NCI-H2227 treated with DMSO at 0.1 percent for 48 hours (cell line): ENCODE measurements at places on chromosomes 16 and 17.

GRCh38 chr16:15041271-15042004 is 14.4 kb downstream of the NTAN1 start:
- no peak for DNase-seq

- no peak for DNase-seq
These were observed 1.4 kb downstream of the TLCD1 start for GRCh38 chr17:28724500-28725165.

DNA sequence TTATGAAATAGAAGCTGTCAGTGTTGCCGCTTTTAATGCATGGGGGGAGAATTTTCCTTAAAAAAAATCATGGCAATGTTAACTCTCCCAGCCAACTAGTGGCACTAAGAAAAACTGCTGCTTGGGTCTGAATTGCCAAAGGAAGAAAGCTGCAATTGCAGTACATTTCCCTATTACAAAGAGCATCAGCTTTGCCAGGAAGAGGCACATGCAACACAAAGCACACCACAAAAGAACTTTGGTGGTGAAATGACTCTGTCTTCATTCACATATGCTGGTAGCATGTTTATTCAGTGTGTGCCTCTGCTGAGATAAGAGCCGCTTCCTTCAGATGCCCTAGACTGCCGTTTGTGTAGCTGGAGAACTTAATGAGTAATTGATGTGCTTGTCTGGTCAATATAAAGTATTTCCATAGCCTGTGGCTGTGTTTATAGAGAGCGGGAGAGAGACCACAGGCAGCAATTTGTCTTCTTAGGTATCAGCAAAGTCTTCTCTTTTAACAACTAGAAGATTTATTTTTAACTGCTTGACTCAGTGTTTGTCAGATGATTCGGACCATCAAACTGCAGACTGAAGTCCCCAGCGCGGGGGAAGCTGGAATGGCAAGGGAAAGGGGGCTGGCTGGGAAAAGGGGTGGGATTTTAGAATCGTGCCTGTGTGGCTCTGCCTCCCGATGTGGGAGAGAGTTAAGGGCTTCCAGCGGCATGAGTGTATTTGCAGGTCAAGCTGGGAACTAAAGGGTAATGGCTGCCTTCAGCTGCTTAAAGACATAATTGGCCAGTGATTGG is 115.1 kb downstream of the MRTFB start:
- peak; percentile 88 for DNase-seq

DNA sequence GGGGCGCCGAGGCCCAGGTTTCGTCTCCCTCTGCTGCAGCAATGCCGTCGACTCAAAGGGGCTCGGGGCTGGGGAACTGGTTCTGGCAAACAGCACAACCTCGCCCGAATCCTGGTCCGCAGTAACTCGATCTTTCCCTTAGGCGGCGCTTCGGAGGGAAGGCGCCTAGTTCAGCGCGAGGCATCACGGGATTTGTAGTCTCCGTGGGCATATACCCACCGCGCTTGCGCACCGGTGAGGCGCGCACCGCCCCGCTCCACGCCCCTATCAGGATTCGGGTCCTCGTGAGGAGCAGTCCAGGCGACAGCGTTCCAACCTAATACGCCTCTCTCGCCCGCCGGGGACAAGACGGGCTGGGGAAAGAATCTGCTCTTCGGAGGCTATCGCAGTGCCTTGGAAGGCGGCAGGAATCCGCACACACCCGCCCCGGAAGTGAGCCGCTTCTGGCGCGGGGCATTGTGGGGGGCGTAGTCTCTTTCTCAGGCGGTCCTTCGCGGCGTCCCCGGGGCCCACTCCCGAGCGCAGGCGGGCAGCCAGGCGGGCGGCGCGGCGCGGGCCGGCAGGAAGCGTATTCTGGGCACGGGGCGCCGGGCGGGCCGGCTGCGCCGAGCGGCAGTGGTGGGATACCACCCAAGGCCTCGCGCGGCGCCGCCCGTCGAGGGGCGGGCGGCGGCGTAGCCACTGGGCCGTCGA is at the start of gene THAP11:
TSS of gene THAP11 (plus strand) at position 505 of the 693 bp plus-strand sequence. CDS start 235 bp downstream, outside the sequence.
- DNase-seq, result peak; percentile 88

DNA sequence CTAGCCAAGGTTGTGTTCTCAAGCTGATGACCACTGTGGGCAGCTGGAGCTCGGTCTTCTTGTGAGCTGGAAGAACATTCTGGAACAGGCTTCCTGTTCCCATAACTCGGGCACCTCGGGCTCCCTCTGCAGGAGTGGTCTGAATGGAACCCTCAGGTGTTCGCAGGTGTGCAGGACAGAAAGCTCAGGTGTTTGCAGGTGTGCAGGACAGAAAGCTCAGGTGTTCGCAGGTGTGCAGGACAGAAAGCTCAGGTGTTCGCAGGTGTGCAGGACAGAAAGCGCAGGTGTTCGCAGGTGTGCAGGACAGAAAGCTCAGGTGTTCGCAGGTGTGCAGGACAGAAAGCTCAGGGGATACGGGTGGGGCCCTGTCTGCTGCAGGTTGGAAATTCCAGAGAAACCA is 109.0 kb upstream of the CACNG5 start:
- no peak for DNase-seq

GRCh38 chr17:8674344-8675305 is 44.1 kb upstream of the MYH10 start:
- no peak for DNase-seq

- DNase-seq, result no peak
These were observed 42.4 kb downstream of the IQCK start for GRCh38 chr16:19760356-19761060.

DNA sequence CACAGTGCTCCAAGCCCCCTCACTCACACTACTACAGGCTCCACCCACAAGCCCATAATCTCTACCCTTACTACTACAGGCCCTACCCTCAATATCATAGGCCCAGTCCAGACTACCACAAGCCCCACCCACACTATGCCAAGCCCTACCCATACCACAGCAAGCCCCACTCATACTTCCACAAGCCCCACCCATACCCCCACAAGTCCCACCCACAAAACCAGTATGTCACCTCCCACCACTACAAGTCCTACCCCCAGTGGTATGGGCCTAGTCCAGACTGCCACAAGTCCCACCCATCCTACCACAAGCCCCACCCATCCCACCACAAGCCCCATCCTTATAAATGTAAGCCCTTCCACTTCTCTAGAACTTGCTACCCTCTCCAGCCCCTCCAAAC is 13.8 kb downstream of the RIPOR1 start:
- DNase-seq, result no peak

DNA sequence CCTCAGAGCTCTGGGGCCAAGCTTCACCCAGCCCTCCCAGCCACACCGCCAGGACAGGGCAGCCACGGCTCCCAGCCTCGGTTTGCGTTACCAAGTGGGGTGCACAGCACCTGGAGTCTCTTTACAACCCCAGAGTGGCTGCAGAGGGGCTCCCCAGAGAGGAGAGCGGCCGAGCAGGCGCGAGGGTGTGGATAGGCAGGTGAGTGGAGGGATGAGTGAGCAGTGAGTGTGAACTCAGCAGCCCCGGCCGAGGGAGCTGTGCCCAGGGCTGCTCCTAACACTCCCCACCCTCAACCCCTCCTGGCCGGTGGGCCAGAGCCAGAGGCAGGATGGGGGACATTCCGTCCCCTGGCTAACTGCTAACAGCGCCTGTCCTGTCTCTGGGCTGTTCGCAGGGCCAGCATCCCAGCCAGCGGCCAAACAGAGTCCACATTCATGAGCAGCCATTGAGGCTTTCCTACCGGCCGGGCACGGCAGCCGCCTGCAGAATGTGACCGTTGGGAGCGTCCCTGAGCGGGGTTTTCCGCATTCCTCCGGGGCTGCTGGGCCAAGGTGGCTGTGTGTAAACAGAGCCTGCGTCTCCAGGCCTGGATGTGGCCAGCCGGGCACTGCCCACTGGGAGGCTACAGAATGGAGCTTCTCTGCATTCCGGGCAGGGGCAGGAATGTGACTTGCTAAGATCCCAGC is 5.3 kb downstream of the ZNF469 start:
- DNase-seq, result no peak

GRCh38 chr16:13702614-13703013 is 217.3 kb upstream of the ERCC4 start:
- no peak for DNase-seq

GRCh38 chr16:30609002-30609925 is 925 bp downstream of the ZNF689 start:
- DNase-seq, result peak; percentile 41

DNA sequence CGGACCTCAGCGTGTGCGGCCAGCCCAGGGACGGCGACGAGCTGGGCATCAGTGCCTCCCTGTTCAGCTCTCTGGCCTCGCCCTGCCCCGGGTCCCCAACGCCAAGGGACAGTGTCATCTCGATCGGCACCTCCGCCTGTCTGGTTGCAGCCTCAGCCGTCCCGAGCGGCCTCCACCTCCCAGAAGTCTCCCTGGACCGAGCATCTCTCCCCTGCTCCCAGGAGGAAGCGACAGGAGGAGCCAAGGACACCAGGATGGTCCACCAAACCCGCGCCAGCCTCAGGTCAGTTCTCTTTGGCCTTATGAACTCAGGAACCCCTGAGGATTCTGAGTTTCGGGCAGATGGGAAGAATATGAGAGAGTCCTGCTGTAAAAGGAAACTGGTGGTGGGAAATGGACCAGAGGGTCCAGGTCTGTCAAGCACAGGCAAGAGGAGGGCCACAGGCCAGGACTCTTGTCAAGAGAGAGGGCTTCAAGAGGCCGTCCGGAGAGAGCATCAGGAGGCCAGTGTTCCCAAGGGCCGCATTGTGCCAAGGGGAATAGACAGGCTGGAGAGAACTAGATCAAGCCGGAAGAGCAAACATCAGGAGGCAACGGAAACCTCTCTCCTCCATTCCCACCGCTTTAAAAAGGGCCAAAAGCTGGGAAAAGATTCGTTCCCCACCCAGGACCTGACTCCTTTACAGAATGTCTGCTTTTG is 825 bp downstream of the HASPIN start:
- DNase-seq, result no peak

- DNase-seq, result no peak
These were observed 9.4 kb upstream of the MYL4 start for GRCh38 chr17:47199627-47200324.

- DNase-seq, result no peak
These were observed 530 bp downstream of the NAA60 start for GRCh38 chr16:3444032-3444388.

- no peak for DNase-seq
These were observed 218.3 kb downstream of the FTO start for GRCh38 chr16:53922067-53922806.

DNA sequence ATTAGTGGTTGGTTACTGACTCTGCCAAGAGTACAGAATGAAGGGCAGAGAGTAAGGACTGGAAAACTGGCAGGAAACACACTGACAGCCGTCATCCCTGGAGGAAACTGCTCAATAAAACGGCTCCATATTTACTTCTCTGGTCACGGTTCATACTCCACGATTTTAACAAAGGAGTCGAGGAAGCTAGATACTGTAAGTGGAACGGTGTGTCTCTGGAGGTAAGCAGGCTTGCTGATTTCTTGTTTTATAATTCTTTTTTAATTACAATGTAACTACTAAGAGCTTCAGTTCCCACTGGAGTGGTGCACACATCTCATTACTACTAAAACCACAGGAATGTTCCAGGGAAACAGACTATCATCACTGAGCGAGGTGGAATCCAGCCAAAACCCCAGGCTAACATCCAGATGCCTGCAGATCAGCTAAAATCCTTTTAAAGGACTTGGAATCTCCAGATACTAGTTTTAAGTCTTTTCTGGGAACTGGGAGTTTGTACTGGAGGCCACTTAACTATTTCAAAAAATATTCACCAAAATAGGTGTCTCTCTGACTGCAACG is 17.8 kb downstream of the SERPINF1 start:
- DNase-seq, result no peak

DNA sequence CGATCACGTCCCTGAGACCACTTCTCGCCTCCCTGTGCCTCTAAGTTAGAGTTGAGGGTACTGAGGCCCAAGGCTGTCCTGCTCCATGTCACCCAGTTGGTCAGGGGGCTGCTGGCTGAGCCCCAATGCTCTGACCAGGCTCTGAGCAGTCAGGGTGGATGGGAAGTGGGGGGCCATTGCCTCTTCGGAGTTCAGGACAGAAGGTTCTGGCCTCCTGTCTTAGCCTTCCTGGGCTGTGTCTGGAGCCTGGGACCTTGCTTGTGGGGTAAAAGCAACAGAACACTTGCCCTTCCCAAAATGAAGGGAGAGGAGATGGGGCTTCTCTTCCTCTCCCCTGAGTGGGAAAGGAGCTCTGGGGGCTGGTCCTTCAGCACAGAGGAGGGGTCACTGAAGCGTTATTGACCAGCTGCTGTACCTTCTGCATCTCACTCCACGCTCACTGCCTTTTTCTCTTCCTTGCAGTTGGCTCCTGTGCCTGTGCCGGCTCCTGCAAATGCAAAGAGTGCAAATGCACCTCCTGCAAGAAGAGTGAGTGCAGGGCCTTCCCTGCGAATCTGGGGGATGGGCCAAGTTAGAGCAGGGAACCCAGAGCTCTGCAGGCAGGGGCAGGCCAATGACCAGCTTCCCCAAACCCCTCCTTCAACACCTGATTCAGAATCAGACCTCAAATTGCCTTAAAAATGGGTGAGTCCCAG is 580 bp downstream of the MT1X start:
- DNase-seq, result no peak

DNA sequence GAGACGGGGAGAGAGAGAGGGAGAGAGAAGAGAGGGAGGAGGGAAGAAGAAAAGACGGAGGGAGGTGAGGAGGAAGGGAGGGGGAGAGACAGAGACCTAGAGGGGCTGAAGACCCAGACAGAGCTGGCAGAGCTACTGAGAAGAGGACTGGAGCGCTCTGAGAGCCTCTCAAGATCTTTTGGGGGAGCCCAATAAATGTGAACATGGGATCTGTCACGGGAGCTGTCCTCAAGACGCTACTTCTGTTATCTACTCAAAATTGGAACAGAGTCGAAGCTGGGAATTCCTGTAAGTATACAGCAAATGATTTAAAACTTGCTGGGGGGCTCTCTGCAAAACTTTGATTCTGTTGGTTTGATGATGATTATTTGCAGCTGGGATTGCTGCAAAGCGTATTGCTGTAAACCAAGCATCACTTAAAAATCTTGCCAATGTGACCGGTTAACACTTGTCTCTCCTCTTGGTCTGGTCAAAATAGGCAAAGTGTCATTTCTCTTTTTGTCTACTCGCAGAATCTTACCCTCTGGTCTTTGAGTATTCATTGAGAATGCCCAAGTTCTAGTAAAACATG is 344 bp downstream of the CNTNAP4 start:
- peak; percentile 37 for DNase-seq

DNA sequence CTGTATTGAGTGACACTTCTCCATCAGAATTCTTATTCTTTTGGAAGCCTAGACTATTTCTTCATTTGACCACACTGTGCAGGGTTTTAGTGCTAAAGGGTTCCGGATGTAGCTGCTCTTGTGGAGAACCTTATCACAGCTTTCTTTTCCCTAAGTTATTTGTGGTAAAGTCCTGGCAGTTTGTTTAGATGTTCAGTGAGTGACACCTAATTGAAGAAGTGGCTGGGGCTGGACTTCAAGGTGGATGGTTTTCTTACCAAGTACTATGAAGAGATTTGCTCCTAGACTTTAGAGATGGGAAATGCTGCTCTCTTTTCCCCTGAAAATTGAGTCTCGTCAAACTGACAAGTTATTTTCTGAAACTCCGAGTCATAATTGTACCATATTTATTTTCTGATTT is 144.0 kb upstream of the TBX2 start:
- DNase-seq, result no peak

- no peak for DNase-seq
These were observed 5.2 kb downstream of the PECAM1 start for GRCh38 chr17:64385187-64386083.
